ENCODE measurements at places on chromosomes 1 and 21.

DNA sequence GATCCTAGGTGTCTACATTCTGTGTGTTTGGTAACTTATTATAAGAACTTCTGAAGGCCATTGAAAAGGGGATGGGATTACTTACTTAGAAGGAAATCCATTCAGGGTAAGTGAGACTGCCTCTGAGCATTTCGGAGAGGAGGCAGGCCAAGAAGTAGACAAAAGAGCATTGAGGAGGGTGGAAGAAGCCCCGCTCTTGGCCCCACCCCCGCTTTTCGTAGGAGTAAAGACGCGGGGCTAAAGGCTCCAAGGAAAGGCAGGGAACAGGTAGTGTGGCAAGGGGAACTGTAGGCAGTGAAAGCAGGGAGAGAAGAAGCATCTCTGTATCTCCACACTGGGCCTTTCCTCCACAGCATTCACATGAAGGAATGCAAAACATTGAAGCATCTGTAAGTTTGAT, 51.8 kb upstream of the GRIK1 start:
- no peak for DNase-seq

DNA sequence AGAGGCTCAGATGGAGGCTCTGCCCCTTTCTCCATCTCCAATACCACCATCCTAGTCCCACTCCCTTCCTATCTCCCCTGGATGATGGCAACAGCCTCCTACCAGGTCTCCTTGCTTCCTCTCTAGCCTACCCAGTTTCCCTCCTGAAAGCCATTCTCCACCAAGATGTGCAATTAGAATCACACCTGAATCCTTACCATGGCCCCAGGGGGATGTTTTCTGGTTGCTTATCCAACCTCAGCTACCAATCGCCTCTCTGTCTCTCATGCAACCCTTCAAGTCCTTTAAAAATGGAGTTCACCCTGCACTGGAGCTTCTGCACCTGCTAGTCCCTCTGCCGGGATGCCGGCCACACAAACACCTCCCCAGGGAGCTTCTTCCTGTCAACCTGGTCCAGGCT, 2.9 kb downstream of the RCAN1 start:
- no peak for DNase-seq

- no peak for DNase-seq
Measured at GRCh38 chr1:31043631-31044030, 21.9 kb downstream of the PUM1 start.

- DNase-seq: no peak
Measured at GRCh38 chr1:79037085-79037484, 30.6 kb upstream of the ADGRL4 start.

- no peak for DNase-seq
Measured at GRCh38 chr1:99490031-99490430, 155.9 kb upstream of the PALMD start.

Data from ovary (tissue), 10 donors.